Smooth muscle cell of bladder (primary cell): ENCODE measurements at places on chromosomes 7 and 10. TPM values are rescaled to one million over a fixed set of nuclear protein-coding genes. Genes with fewer than 3 reads are reported as not detected.

SLC26A3 gene
- total RNA-seq = not detected in 2 replicates

PLEKHA1 gene
- 12.7 and 13.9 TPM in 2 replicates for total RNA-seq

PLEKHS1 gene
- total RNA-seq = 0.09 TPM in 1 of 2 replicates, not detected in the other

CFAP58 gene
- 0.92 and 1.3 TPM in 2 replicates for total RNA-seq

NEUROD6 gene
- total RNA-seq = not detected in 2 replicates

PNLIPRP1 gene
- not detected in 2 replicates for total RNA-seq

DKK1 gene
- 71.7 and 165 TPM in 2 replicates for total RNA-seq

PPP1R17 gene
- total RNA-seq = not detected in 2 replicates

TAF3 gene
- total RNA-seq = 1.00 and 1.4 TPM in 2 replicates

AS3MT gene
- total RNA-seq = 6.1 and 13.0 TPM in 2 replicates

LLCFC1 gene
- not detected in 2 replicates for total RNA-seq

GDF10 gene
- 0.14 and 1.2 TPM in 2 replicates for total RNA-seq

AGAP9 gene
- total RNA-seq = 1.8 and 2.9 TPM in 2 replicates
